ENCODE measurements at places on chromosomes 6 and 20. TPM values are rescaled to one million over a fixed set of nuclear protein-coding genes. Genes with fewer than 3 reads are reported as not detected.

The HRH3 gene
- not detected for polyA plus RNA-seq

The RAET1L gene
- not detected for polyA plus RNA-seq

The BMP2 gene
- 5.5 TPM for polyA plus RNA-seq

The CDH26 gene
- polyA plus RNA-seq = 0.03 TPM

The RFX6 gene
- not detected for polyA plus RNA-seq

DNA sequence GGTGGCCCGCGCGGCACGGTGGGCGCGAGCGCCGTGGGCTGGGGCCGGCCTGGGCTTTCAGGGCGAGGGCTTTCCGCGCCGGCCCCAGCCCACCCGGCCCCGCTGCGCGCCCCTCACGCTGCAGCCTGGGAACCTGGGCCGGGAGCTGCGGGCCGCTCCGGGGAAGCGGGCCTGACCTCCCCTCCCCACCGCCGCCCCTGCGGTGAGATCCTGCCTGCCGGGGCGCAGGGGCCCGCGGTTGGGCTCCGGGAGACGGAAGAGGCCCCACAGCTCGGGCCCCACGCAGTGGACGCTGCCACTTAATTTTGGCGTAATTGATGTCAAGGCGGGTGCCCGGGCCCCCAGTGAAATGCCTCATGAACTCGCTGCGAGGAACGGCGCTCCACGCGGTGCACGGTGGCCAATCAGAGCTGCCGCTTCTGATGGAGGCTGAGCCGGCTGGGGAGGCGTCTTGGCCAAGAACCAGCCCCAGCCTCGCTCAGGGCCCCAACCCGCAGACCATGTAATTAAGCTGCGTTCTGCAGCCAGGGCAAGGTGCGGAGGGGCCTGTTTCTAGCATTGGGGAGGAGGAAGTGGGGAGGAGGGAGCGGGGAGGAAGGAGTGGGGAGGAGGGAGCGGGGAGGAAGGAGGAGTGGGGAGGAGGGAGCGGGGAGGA lies 96.1 kb upstream of the BHLHE23 start:
- H3K4me1 ChIP-seq = peaks cover 4% of the 10 kb centered on the region
- DNase-seq = no peak
- no peaks in the 10 kb centered on the region for H3K36me3 ChIP-seq
- H3K27ac ChIP-seq = no peak overlapping the region

DNA sequence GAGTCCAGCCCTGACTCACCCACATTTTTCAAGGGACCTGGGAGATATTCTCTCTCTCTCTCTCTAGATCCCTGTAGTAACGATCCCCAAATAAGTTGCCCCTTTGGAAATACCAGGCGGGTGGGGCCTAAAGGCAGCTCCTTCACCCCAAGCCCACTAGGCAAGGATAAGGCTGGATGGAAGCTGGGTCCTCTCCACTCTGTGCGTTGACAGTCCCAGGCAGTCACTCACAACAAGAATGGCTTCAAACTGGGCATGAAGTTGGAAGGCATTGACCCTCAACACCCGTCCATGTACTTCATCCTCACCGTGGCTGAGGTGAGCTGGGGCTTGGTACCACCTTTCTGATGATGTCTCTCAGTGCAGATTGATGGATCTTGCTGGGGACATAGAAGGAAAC lies 21.6 kb downstream of the L3MBTL1 start:
- H3K36me3 ChIP-seq = no peaks in the 10 kb centered on the region
- no peaks in the 10 kb centered on the region for H3K4me1 ChIP-seq
- H3K27ac ChIP-seq = no peak overlapping the region
- DNase-seq = no peak
- H3K4me3 ChIP-seq = no peak overlapping the region

- no peaks in the 10 kb centered on the region for H3K36me3 ChIP-seq
- no peak overlapping the region for H3K27ac ChIP-seq
- no peak overlapping the region for H3K4me3 ChIP-seq
These were observed 13.9 kb downstream of the TMEM151B start for GRCh38 chr6:44284121-44284520.

DNA sequence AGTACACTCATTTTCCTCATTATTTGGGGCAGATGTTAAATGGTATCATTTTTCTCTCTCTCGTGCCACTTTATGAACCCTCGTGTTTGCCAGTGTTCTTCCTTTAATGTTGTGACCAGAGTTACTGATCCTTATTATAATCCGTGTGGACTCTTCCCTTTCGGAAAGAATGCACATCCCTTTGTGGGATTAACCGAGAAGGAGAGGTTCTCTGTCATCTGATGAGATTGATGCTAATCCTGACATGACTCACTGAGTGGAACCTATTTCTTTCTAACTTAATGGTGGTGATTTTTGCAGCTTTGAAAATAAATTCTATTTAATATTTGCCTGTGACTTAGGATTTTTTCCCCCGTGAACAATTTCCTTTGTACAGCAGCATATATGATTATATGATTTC lies 300.0 kb upstream of the MAN1A1 start:
- H3K4me3 ChIP-seq = no peak overlapping the region
- no peak for DNase-seq
- H3K4me1 ChIP-seq = no peaks in the 10 kb centered on the region
- no peaks in the 10 kb centered on the region for H3K27me3 ChIP-seq
- no peaks in the 10 kb centered on the region for H3K36me3 ChIP-seq

- H3K36me3 ChIP-seq = no peaks in the 10 kb centered on the region
- peak overlapping the region; percentile 97 for H3K4me3 ChIP-seq
- H3K27ac ChIP-seq = peak overlapping the region; percentile 56
- no peaks in the 10 kb centered on the region for H3K27me3 ChIP-seq
- peaks cover 27% of the 10 kb centered on the region for H3K4me1 ChIP-seq
These were observed 1.1 kb downstream of the PERP start for GRCh38 chr6:138105880-138106664.

- no peak for DNase-seq
- no peak overlapping the region for H3K27ac ChIP-seq
- no peak overlapping the region for H3K4me3 ChIP-seq
- H3K36me3 ChIP-seq = no peaks in the 10 kb centered on the region
These were observed 135.3 kb upstream of the ARMC2 start for GRCh38 chr6:108712946-108713345.

GRCh38 chr6:7912736-7913517 lies 2.3 kb upstream of the TXNDC5 start:
- no peaks in the 10 kb centered on the region for H3K27me3 ChIP-seq
- DNase-seq = no peak
- no peaks in the 10 kb centered on the region for H3K36me3 ChIP-seq
- H3K27ac ChIP-seq = no peak overlapping the region
- no peak overlapping the region for H3K4me3 ChIP-seq
- peaks cover 24% of the 10 kb centered on the region for H3K4me1 ChIP-seq

GRCh38 chr6:10269814-10270472 lies 144.9 kb downstream of the TFAP2A start:
- H3K4me3 ChIP-seq = no peak overlapping the region
- H3K27ac ChIP-seq = no peak overlapping the region
- H3K27me3 ChIP-seq = no peaks in the 10 kb centered on the region
- no peaks in the 10 kb centered on the region for H3K36me3 ChIP-seq

GRCh38 chr6:26104457-26105108 lies 17.4 kb downstream of the HFE start:
- H3K36me3 ChIP-seq = no peaks in the 10 kb centered on the region
- H3K4me1 ChIP-seq = peaks cover 18% of the 10 kb centered on the region
- peak overlapping the region; percentile 87 for H3K27ac ChIP-seq
- H3K4me3 ChIP-seq = peak overlapping the region; percentile 32

- no peaks in the 10 kb centered on the region for H3K36me3 ChIP-seq
- no peaks in the 10 kb centered on the region for H3K27me3 ChIP-seq
- H3K4me1 ChIP-seq = peaks cover 28% of the 10 kb centered on the region
- no peak overlapping the region for H3K4me3 ChIP-seq
- no peak overlapping the region for H3K27ac ChIP-seq
These were observed 89.0 kb downstream of the SLX4IP start for GRCh38 chr20:10524034-10524476.

GRCh38 chr20:40443753-40444152 lies 245.3 kb downstream of the MAFB start:
- H3K27me3 ChIP-seq = no peaks in the 10 kb centered on the region
- H3K4me1 ChIP-seq = no peaks in the 10 kb centered on the region
- no peak overlapping the region for H3K27ac ChIP-seq
- no peak overlapping the region for H3K4me3 ChIP-seq
- H3K36me3 ChIP-seq = no peaks in the 10 kb centered on the region

DNA sequence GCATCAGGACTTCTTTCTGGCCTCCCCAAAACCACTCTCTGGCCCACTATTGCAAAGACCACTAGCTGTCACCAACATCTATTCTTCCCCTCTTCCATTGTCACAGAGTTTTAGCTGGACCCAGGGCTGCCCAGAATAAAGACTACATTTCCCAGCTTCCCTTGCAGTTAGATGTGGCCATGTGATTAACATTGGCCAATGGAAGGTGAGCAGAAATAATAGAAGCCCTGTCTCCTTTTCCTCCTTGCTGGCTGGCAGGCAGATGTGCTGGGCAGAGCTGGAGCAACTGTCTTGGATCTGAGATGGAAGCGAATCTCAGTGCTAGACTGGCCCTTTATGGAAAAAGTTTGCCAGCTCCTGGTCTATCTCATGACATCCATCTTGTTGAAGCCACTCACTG lies 97.0 kb downstream of the KCNB1 start:
- H3K27me3 ChIP-seq = no peaks in the 10 kb centered on the region
- no peak overlapping the region for H3K4me3 ChIP-seq
- H3K27ac ChIP-seq = no peak overlapping the region
- no peaks in the 10 kb centered on the region for H3K36me3 ChIP-seq
- H3K4me1 ChIP-seq = no peaks in the 10 kb centered on the region

GRCh38 chr20:14979453-14979986 lies 642.1 kb upstream of the FLRT3 start:
- no peak overlapping the region for H3K27ac ChIP-seq
- H3K4me1 ChIP-seq = peaks cover 14% of the 10 kb centered on the region
- DNase-seq = peak; percentile 49
- no peaks in the 10 kb centered on the region for H3K36me3 ChIP-seq

DNA sequence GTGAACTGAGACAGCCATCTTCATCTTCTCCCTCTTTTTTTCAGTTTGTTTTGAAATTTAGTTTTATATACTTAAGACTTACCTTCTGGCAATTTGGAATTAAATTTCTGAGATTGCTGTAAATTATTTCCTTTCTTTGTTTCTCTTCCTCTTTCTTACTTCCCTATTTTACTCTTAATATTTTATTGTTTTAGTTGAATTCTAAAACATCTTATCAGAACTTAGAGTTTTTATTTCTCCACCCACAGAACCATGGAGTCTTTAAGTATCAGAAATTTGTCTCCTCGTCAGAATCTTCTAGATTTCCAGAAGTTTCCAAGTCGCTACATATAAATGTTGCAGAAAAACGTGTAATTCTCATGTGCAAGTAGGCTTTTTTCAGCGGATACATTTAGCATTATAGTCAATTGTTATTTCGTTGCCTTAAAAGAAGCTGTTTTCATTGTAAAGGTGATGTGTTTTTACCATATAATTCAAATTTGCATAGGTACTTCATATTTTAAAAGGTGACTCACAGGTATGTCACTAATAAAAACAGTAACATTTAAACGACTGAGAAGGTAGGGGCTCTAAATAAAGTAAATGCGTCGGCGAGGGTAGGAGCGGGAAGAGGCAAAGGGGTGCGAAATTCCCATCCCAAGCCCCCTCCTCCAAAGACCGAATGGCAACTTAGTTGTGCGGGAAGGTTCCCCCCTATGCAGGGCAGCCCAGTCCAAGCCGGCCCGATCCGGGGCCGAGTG lies 866 bp upstream of the MYO6 start:
- H3K4me3 ChIP-seq = peak overlapping the region; percentile 83
- H3K4me1 ChIP-seq = peaks cover 37% of the 10 kb centered on the region
- no peaks in the 10 kb centered on the region for H3K36me3 ChIP-seq
- H3K27ac ChIP-seq = peak overlapping the region; percentile 70
- H3K27me3 ChIP-seq = no peaks in the 10 kb centered on the region

GRCh38 chr6:68642977-68643376 lies 7.9 kb downstream of the ADGRB3 start:
- no peaks in the 10 kb centered on the region for H3K36me3 ChIP-seq
- H3K4me3 ChIP-seq = no peak overlapping the region
- H3K27ac ChIP-seq = no peak overlapping the region
- no peaks in the 10 kb centered on the region for H3K4me1 ChIP-seq
- DNase-seq = no peak

DNA sequence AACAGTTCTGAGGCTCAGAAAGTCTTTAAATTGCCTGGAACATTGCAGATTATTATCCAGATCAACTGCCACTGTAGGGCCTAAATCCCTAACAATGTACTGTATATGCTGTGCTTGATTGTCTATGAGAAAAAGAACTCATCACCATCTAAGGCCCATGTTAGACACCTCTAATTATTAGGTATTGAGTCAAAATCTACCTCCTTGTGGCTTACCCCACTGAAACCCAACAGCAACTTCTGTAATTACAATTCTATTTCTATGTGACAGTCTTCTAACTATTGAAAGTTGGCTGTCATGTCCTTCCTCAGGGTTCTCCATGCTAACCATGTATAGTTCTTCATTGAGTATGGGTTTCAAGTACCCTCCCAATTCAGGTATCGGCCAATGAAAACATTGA lies 13.9 kb downstream of the MCM9 start:
- peaks cover 3% of the 10 kb centered on the region for H3K36me3 ChIP-seq
- H3K27me3 ChIP-seq = no peaks in the 10 kb centered on the region
- H3K4me3 ChIP-seq = no peak overlapping the region
- DNase-seq = no peak

DNA sequence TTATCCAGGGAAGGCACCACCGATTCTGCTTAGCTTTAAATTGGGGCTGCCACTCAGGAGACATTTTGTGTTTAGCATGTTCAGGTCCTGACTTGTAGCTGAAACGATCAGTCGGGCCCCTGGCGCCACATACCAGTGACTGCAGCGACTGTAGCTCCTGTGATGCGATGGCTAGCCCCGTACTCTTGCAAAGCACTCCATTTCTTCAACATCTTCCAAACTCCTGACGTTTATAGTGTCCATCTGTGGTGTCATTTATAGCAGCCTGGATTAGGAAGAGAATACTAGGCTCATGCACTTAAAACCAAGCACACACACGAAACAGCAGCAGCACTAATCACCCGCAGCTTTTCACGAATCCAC lies 13.0 kb downstream of the POU3F2 start:
- H3K4me1 ChIP-seq = peaks cover 2% of the 10 kb centered on the region
- peaks cover 87% of the 10 kb centered on the region for H3K27me3 ChIP-seq
- H3K36me3 ChIP-seq = no peaks in the 10 kb centered on the region
- H3K4me3 ChIP-seq = no peak overlapping the region

Measured in endothelial cell of umbilical vein (primary cell).